Pons (tissue), 1 donor: ENCODE measurements at places on chromosomes 7 and 10.

DNA sequence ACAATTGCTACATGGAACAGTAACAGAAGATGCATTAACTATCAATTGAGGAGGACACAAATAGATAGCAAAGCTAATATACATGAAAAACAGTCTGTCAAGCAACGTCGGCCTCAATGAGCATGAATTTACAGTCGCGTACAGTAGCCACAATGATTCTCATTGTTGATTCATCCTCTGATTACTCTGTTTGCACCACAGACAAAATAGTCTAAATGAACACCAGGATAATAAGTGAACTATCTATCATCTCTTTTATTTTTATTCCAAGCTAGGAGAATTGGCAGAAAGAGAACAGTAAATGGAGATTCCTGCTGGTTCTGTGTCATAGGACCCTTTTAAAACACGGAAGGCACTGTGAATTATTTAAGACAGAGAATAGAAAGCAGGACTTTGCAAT is 108.5 kb downstream of the EVX1 start:
- no peak for DNase-seq

DNA sequence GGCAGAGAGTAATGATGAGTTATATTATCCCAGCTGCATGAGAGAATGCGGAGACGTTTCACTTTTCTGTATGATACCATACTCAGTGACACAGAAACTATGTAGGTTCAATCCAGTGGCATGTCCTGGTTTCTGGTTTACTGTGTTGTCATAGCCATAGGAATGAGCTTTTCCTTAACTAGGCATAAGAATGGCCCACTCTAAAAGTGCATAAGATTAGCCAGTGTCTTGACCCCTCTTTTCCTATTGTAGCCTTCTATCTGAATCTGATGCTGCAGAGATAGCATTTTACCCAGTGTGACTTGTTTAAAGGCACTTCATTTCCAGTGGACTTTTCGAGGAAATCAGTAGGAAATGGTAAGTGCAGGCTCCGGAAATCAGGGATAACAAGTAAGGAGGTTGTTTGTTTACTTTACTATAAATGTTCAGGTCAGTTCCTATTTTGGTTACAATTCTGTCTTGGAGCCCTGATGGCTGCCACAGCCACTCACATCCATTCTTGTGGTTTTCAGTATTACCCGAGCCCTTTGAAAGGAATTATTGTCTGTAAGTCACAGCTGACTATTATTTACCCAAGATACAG is 70.5 kb downstream of the SEMA3A start:
- peak; percentile 88 for DNase-seq

GRCh38 chr10:101938305-101939007 is 94.9 kb upstream of the KCNIP2 start:
- no peak for DNase-seq

GRCh38 chr7:36607721-36608095 is 116.6 kb downstream of the AOAH start:
- DNase-seq = no peak

DNA sequence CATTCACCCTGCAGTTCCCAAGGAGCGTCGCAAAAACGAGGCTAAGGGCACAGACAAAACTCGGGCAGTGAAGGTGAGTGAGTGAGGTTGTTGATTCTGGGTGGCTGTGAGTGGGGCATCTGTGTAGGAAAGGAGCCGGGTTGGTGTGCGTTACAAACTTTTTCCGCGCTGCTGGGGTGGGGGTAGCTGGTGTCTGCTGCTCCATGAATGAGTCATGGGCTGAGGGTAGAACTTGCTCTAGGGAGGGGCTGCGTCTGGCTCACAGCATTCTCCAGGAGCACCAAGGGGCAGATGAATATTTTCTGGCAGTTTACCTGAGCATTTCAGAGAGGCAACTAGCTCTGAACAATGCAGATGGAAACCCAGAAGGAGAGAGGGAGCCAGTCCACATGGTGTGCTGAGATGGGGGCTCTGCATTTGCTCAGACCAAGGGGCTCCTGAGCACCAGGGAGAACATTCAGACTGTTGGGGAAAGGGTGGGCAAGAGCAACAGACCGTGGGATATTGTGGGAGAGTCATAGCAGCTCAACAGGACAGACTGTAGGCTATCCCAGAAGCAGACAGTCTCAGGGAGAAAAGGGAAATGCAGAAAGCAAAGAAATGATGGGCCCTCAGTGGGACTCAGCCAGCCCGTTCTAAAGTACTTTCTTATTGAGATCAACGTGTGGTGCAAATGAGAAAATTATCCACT is 18.8 kb downstream of the NOBOX start:
- no peak for DNase-seq

DNA sequence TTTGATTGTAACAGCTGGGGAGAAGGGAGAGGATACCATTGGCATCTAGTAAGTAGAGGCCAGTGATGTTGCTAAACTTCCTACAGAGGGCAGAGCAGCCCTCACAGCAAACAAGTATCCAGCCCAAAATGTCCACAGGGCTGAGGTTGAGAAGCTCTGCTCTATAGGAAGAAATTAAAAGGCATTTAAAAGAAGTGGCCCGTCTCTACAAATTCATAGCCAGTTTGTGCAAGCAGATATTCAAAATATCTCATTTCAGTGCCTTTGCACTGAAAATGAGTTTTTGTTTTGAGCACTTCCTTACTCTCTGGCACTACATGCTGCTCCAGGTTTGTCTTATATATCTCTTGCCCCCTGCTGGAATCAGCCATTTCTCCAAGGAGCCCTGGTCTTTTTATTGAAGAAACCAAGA is 330.0 kb downstream of the BBS9 start:
- DNase-seq = peak; percentile 50

DNA sequence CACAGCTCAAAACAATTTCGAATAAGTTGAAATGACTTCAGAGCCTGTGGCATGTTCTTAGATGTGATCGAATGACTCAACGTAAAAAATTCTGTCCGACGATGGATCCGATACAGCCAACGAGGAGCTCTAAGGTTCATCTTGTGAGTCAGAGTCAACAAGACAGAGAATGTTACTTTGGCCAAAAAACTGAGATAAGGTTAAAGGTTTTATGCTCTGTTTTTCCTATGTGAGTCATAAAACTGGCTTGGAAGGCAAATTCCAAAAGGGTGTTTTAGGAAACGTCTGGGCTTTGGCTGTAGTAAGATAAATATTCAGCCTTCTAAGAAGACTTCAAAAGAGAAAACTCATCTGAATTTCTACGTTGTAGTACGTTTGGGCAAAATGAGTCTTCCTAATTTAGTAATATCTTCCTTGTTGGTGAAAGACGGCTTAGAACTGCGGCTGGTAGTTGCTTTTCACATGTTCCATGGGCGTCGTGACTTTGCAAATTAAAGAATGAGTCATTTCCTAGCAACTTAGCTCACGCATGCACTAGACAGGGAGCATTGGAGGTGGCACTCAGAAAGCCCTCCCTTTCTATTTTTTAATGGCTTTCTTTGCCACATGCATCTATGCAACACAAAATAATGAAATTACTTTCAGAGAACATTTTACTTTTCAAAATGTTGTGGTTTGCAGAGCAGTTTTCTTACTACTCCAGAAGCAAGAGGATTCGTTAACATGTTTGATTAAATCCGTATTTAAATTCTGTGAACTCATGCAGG is 28.2 kb downstream of the PFKP start:
- no peak for DNase-seq

- no peak for DNase-seq
These were observed 11.5 kb downstream of the VIM start for GRCh38 chr10:17239345-17240085.

GRCh38 chr10:116687633-116688032 is 54.7 kb downstream of the HSPA12A start:
- no peak for DNase-seq

- DNase-seq = no peak
These were observed 543.8 kb downstream of the ARL4A start for GRCh38 chr7:13231216-13231615.

- peak; percentile 91 for DNase-seq
These were observed 151.0 kb downstream of the CHN2 start for GRCh38 chr7:29345590-29345989.

GRCh38 chr10:18350340-18350739 is 210.1 kb downstream of the CACNB2 start:
- no peak for DNase-seq

DNA sequence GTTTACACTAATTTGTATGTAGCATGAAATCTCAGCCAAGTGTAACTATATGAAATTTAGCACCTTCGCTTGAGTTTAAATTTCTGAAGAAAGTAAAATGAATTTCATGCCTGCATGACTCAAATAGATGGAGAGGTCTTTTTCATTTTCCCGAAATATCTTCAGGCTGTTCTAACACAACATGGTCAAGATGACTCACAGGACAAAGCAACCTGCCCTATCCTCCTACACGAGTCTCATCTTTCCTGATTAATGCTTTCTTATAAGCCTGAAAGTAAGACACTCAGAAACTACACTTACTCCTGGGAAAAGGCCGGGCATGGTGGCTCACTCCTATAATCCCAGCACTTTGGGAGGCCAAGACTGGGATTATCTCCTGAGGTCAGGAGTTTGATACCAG is 41.2 kb downstream of the CH25H start:
- peak; percentile 26 for DNase-seq
